Kidney glomerular epithelial cell (primary cell): ENCODE measurements at places on chromosomes 6 and 20.

DNA sequence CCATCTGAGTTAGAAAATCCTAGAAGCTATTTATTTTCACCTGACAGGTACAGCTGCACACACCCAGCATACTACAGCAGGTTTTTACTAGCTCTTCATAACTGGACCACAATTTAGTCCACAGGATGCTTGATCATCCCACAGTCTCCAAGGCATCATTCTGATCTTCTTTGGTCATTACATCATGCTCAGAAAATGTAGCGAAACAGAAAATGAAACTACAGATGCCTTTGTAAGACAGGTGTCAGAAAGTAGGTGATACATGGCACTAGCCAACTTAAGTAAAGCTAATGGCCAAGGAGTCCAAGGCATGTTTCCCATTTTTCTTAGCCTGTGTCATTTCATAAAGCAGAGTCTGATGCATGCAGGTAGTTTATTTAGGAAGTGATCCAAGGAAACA lies 102.3 kb downstream of the HTR1B start:
- no peak for DNase-seq

GRCh38 chr20:37249304-37249703 lies 12.3 kb downstream of the GHRH start:
- DNase-seq = no peak

- peak; percentile 31 for DNase-seq
Measured at GRCh38 chr6:105609375-105609991, 206.6 kb upstream of the PREP start.

DNA sequence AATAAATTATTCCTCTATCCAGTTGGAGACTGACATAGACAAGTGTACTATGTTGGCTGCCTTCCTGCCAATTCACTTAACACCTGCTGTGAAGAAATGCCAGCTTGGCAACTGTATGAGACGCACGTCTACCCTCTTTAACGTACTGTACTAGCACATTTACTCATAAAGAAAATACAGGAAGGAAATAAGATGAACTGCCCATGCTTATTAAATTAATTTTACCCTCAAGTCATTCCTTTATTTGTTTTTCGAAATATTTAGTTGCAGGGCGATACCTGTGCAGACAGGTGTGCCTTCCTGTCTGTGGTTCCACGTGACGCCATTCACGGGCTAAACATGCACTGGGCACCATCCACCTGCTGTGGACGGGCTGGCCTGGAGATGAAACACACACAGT lies 52.0 kb downstream of the PSMG4 start:
- no peak for DNase-seq

DNA sequence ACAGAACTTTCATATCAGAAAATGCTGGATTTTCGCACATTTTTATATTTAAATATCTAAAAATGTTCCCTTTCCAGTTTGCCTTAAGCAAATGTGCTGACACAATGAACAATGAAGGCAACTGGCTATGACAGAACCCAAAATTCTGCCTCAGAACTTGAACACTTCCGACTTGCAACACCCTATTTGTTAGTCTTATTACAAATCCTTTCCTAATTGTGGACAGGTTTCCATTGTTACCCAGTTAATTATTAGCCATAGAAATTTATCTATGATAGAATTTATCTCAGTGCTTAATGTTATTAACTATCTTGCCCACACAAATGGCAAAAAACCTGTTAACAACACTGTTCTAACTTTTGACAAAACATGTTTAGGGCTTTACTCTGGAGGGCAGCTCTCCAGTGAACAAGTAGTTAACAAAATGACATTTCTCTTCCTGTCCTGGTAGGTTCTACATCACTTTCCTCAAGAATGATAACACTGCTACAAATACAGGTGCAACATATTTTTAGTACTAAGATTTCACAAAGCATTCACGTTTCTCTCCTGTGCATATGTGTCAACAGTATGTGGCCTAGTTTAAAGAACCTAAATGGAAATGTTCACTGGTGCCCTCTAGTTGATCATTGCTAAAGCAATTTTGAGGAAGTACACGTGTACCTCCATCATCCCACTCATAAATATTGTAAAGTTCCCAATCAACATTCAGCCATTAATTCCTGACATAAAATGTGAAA lies 58.4 kb downstream of the HIVEP2 start:
- DNase-seq = peak; percentile 27

GRCh38 chr6:50549026-50549425 lies 164.3 kb upstream of the TFAP2D start:
- DNase-seq = no peak

DNA sequence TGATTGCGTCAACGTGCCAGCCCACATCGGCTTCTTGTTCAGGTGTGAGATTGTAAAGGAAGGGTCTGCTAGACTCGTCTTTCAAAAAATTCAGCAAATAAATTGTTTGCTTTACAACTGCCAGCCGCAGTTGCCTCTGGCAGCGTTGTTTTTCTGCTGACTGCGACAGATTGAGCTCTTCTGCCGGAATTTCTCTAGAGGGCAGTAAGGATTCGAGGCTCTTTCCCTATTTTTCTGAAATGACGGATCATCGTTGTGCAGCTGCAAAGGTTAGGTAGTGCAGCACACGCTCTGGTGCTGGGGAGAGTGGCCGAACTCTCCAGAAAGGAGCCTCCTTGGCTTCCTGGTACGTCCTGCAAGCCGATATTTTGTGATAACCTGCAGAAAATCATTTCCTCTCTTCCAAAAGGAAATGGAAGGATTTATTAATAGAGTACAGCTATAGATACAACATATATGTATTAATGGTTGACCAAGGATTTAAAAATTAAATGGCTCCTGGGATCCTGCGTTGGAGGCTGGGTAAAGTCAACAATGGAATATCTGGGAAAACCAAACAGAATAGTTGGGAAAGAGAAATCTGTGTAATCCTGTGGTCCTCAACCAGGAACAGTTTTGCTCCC lies 121.9 kb upstream of the ZFP64 start:
- DNase-seq = peak; percentile 44

- peak; percentile 54 for DNase-seq
Measured at GRCh38 chr6:33112148-33112547, 36.4 kb downstream of the HLA-DPB1 start.

- DNase-seq = no peak
Measured at GRCh38 chr20:37172836-37173235, 6.3 kb upstream of the RPN2 start.

GRCh38 chr6:170084166-170084730 lies 206.6 kb downstream of the DLL1 start:
- DNase-seq = no peak

DNA sequence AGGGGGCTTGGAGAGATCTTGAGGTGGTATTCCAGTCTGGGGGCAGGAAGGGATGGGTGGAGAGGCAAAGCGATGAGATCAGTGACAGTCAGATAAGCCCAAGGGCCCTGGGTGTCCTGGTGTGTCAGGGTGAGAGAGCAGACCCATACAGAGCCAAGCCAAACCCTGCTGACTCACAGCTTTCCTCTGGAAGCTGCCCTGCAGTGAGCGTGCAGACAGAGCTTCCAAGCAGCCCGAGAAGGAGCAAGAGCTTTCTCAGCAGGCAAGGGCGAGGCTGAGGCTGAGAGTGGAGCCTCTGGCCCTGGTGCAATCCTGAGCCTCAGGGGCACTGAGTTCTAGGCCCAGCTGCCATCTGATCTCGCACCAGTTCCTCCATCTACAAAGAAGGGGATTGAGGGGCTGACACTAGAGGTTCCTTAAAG lies 91.1 kb upstream of the HIVEP1 start:
- DNase-seq = peak; percentile 67

GRCh38 chr20:24777746-24778145 lies 171.3 kb upstream of the CST7 start:
- DNase-seq = no peak
